ENCODE measurements at places on chromosomes 5 and 9.
A peak's percentile ranks its signal among the peaks of the same experiment; 100 is the strongest.

DNA sequence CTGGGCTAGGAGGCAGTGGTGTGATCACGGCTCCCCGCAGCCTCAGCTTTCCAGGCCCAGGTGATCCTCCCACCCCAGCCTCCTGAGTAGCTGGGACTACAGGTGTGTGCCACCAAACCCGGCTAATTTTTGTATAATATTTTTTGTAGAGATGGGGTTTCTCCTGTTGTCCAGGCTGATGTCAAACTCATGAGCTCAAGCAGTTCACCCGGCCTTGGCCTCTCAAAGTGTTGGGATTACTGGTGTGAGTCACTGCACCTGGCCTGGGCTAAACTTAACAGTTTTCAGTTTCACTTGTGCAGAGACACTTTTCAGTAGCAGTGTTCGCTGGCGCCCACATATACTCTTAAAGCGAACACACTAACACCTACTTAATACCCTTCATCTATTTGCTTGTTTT, 205.6 kb upstream of the ZNF608 start:
- DNase-seq, result no peak

GRCh38 chr5:33329891-33330290, 110.9 kb upstream of the TARS1 start:
- DNase-seq, result no peak

DNA sequence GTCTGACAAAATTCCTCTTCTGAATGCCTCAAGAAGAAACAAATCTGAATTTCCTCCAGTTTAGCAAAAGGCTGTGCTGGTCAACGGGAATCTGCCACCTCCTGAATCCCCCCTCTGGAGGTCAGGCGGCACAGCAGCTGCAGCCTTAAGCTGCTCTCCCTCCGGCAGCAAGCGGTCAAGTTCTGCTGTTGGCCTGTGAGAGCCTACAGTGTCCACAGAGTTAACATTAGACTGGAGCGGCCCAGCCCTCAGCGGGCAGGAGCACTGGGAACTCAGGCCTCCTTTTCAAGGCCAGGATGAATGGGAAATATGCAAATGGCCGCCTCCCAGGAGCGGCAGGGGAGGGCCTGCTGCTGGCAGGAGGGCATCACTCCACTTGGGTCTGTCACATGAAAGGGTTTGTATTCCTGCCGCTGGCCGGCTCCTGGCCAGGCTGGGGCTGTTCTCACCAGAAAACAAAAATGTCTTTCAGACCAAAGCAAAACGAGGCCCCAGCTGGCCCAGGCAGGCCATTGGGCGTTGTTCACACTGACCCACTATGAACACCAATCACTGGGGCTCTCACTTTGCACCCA, 8.2 kb downstream of the ACSL6 start:
- peak; percentile 70 for DNase-seq

DNA sequence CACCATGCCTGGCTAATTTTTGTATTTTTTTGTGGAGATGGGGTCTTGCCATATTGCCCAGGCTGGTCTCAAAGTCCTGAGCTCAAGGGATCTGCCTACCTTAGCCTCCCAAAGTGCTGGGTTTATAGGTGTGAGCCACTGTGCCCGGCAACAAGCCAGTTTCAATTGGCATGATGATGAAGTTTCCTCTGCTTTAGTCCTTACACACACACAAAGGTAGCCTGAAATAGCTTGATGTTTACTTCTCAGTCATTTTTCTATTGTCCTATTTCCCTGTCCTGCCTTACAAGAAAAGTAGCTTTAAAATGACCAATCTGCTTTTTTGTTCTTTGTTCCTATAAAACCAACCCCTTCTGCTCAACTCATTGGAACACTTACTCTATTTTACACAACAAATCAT, 33.6 kb downstream of the PDE6A start:
- no peak for DNase-seq

- no peak for DNase-seq
Measured at GRCh38 chr5:31096238-31096865, 97.1 kb upstream of the CDH6 start.

DNA sequence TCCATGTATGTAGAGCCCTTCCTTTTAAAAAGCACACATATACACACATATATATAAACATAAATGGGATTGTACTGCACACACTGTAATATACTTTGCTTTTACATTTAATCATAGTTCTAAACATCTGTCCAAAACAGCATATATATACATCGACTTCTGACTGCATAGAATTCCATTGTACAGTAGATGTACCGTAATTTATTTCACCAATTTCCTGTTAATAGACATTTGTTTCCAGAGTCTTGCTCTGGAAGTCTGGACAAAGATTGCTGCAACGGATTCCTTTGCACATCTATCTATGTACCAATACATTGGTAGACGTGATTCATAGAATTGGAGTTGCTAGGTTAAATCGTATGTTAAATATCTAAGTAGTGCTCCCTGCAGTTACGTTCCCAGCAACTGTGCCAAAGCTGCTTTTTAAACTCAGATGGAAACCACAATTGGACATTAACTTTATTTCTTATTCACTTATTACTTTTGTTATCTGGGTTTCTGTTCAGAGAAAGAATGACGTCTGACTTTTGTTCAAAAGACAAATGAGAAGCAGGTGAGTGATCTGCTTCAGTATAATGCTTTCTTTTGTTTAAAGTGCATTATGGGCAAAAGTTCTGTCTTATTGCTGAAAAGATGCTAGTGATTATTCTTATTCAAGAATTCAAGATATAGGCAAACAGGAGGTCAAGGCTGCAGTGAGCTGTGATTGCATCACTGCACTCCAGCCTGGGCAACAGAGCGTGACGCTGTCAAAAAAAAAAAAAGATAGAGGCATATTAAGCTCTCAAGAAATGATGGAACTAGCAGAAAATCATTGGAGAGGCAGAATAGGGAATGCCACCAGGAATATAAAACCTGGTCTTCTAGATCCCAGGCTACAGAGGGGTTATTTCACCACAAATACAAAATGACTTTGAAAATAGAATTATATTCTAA, 138.2 kb downstream of the FGF1 start:
- DNase-seq, result no peak

DNA sequence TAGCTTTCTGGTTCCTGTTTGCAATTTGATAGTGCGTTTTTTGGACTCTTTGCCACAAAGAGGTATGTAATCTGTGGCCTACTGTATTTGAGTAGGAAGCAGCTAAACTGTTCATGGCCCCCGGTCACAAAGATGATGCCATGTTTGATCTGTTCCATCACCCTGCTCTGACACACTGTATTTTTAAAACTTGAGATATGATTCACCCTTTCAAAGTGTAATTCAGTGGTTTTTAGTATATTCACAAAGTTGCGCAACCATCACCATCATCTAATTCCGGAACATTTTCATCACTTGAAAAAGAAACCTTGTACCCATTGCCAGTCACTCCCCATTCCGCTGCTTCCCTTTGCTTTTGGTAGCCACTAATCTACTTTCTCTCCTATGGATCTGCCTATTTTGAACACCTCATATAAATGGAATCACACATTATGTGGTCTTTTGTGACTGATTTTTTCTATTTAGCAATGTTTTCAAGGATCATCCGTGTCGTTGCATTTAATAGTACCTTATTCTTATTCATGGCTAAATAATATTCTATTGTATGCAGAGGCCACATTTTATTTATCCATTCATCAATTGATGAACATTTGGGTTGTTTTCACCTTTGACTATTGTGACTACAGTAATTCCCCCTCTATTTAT, 141.6 kb downstream of the NR3C1 start:
- DNase-seq, result no peak

GRCh38 chr9:90099262-90099963, 494.6 kb downstream of the GADD45G start:
- no peak for DNase-seq

DNA sequence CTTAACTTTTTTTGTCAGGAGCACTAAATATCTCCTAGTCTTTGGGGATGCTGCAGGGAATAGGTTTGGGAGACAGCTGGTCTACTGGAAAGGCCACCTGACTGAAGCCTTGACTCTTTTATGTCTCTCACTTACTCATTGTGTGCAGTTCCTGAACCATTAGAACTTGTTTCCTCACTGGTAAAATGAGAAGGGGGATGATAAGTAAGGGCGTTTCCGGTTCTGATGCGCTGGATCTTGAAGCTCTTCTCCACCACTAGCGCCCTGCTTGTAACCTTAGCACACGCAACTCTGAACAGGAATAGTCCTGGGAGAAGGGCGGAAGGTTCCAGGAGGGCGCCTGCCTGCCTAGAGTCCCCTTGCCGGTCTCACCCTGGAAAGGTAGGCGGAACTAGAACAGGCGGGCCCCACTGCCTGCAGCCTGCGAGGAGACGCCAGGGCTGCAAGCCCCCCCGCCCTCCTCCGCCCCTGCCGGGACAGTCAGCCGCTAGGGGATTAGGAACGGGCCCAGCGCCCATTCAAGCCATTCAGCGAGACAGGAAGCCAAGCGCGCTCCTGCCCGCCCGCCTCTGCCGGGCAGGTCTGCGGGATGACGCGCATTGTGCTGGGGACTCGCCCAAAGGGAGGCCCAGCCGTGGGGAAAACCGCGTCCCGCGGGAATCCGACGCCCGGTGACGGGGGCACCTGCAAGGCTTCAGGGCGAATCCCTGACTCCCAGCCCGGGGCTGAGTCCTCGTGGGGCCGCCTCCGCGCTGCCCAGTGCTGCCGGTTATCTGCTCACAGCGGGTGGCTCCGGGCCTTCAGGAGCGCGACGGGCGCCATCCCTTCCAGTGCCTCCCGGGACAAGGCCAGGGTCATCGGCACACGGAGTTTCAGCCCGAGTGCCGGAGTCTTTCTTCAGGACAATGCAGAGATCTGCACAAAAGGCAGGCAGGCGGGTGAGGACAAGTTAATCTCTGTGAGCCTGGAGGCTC, 44.0 kb upstream of the XPA start:
- peak; percentile 76 for DNase-seq

GRCh38 chr9:70609542-70610286, 195.3 kb upstream of the KLF9 start:
- DNase-seq, result no peak

GRCh38 chr5:112625246-112625645, 112.4 kb upstream of the APC start:
- DNase-seq, result no peak

- no peak for DNase-seq
Measured at GRCh38 chr9:92188969-92189781, 74.0 kb upstream of the SPTLC1 start.

DNA sequence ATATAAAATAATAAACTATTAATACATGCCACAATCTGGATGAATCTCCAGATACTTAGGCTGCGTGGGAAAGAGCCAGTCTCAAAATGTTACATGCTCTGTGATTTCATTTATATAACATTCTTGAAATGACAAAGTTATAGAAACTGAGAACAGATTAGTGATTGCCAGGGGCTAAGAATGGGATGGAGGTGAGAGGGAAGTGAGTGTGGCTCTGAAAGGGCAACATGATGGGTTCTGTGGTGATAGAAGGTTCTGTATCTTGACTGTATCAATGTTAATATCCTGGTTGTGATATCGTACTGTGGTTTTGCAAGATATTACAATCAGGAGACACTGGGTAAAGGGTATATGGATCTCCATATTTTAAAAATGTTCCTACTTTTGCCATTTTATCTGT, 50.7 kb downstream of the SPEF2 start:
- DNase-seq, result no peak

DNA sequence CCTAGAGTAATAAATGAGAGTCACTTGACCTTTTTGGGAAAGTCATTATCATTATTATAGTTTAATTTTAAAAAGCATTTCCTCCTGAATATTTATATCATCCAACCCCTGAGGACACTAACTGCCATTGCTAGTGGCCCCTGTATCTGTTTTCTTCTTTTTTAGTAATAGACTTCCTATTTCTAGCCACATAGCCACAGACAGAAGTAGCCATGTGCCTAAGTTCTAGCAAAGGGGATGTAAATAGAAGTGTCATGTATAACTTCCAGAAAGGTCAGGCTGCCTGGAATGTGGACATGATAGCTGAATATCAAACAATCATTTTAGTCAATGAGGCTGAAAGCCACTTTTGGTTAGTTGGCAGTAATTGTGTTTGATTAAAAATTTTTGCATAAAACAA, 37.5 kb upstream of the IQGAP2 start:
- DNase-seq, result no peak

GRCh38 chr9:68951879-68952659, 61.8 kb downstream of the PRKACG start:
- no peak for DNase-seq

DNA sequence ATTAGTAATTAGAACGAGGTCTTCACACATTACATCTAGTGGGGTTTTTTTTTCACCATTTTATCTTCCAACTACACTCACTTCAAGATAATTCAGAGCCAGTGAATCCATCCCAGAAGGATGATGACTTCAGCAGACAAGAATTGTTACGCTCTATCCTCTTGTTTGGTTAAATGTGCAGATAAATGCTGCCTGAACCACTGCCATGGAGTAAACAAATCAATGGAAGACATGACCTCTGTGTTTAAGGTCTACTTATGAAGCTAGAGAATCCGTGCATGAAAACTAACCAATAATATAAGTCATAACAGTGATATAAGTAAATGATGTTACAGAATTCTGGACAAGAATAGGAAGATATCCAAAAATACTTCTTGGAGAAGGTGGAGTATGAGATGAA, 602.6 kb downstream of the TLR4 start:
- no peak for DNase-seq

DNA sequence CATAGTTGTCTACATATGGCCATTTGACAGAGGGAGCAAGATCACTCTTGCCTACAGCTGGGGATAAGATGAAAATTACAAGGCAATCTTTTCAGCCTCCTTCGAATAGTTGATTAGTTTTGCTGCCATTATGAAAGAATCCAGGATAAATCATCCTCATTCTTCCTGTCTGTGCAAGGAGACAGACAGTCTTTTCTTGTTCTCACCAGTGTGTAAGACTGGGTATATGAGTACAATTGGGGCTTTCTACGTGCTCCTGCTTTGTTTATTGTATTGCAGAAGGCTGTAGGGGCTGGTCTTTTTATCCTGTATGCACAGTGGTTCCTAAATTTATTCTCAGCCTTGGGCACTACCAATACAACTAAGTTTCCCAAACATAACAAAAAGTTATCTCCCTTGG, 76.8 kb downstream of the SPEF2 start:
- DNase-seq, result no peak

GRCh38 chr5:161966564-161966963, 101.0 kb upstream of the GABRG2 start:
- no peak for DNase-seq

DNA sequence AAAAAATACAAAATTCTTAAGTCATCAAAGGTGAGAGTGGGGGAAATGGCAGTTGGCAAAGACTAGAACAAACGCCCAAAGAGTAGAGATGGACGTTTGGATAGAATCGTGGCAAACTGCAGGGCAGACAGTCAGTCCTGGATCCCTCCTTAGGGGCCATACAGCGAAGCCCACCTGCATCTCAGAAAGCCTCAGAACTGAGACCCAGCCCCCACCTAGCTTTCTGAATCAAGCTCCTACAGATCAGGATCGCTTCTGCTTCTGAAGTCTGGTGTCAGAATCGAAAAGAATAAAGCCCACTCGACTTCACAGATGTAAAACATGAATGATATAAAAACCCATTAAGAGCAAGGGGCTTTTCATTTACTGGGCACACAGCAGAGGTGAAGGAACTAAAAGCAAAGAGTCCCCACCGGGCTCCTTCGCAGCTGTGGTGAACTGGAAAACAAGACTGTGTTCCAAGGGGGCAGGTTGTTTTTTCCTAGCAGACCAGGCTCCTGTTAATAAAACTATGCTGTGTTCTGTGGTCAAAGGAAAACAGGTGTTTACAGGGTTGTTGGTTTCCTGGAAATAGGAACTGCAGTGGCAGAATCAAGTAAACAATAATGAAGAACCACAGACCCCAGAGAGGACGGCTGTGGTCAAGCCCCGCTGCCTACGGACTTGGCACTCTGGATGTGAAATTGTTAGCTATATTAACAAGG, 91.8 kb downstream of the TLE1 start:
- DNase-seq, result no peak

- no peak for DNase-seq
Measured at GRCh38 chr9:83267741-83268140, 204.8 kb upstream of the RASEF start.
